ENCODE measurements at places on chromosomes 16 and 17.

GRCh38 chr16:50079397-50080140 lies 13.8 kb downstream of the HEATR3 start:
- no peak for DNase-seq

DNA sequence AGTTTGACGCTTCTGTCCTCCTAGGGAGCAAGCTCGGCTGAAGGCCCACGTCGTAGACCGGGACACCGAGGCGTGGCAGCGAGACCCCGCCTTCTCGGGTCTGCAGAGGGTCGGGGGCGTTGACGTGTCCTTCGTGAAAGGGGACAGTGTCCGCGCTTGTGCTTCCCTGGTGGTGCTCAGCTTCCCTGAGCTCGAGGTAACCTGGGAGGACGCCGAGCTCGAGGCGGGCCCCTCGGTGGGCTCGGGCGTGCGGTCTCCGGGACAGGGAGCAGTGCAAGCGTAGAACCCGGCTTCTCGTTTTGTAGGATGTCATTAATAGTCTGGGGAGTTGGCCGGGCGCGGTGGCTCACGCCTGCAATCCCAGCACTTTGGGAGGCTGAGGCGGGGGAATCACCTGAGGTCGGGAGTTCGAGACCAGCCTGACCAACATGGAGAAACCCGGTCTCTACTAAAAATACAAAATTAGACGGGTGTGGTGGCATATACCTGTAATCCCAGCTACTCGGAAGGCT lies 715 bp downstream of the ENDOV start:
- DNase-seq = no peak

GRCh38 chr17:17096438-17097178 lies 54.4 kb downstream of the MPRIP start:
- DNase-seq = peak; percentile 51

DNA sequence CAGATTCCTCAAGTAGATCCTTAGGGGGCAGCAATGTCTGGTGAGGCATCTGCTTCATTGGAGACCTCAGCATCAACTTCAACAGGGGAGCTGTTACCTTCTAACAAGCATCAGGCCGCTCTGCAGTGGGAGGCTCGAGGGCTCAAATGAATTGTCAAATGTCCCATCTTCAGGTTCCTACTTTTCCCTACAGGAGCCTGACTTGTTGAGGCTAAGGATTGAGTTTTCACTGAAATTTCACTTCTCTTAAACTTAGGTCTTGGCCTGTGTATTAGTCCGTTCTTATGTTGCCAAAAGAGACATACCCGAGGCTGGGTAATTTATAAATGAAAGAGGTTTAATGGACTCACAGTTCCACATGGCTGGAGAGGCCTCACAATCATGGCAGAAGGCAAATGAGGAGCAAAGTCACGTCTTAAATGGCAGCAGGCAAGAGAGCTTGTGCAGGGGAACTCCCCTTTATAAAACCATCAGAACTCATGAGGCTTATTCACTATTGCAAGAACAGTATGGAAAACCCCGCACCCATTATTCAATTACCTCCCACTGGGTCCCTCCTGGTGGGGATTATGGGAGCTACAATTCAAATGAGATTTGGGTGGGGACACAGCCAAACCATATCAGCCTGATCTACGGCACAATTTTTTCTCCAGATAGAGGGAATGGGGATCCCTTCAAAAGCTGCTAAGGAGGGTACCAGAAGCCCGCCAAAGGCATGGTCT lies 5.1 kb upstream of the CD300LD start:
- no peak for DNase-seq

GRCh38 chr17:10499950-10500349 lies 18.4 kb downstream of the MYH1 start:
- DNase-seq = no peak

DNA sequence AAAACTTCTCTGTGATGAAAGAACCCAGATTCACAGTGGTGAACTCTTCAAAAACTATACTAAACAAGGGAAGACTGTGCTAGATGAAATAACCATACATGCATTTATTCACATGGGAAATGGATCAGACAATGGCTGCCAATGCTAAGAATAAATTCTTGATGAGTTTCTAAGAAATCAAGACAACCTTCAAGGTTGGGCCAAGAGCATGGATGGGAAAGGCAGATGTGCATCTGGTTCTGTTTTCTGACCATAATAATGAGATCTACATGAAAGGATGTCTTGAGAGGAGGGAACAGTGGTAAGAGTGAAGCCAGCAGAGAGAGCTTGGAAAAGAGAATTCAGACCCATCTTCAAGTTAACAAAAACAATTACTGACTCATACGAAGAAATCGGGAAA lies 31.4 kb downstream of the ANKRD11 start:
- no peak for DNase-seq

- DNase-seq = no peak
Observed at GRCh38 chr16:14609716-14610115, 20.3 kb downstream of the PARN start.

DNA sequence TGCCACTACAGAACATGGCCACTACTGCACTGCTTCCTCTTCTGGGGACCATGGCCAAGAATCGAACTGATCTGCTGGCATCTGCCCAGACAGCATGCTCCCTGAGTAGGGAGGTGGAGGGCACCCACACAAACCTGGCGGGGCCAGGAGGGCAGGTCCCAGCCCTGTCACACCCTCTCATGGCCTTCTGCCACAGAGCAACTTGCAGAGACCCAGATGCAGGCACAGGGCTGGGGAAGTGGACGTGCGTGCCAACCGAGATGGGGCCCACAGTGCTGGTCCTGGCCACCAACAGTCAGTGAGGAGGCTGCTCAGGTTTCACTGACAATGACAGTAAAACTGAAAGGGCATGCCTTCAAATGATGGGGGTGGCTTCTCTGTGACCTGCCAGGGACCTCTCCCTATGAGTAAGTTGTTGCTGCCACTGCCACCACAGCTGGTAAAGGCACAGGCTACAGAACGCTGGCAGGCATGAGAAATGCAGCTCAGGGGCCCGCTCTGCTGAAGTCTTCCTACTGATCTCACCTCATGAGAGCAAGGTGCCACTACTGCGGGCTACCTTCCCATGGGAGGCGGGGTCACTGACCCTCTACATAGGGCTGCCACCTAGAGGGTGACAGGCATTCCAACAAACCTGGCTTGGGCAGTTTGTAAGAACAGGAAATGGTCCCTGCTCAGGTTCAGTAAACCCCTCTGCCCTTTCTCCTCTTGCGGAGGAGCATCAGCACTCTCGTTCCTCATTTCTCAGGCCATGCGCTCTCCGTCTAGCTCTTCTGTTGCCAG lies 15.5 kb downstream of the HIC1 start:
- DNase-seq = no peak

DNA sequence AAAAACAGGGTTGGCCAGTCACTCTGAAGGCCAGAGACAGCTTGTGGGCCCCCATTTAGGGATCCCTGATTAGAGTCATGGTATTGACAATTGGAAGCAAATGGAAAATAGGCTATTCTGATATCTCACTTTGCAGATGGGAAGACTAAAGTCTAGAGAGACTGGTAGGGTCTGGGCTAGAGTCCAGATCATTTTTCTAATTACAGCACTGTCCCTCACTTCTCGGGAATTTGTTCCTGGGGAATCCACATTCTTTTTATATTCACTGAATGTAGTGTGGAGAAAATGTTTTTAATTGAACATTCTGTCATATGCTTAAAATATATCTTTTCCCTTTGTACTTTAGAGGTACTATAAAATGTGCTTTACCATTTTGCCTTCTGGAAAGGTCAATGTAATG lies 1.1 kb downstream of the KATNIP start:
- DNase-seq = no peak

GRCh38 chr16:31872201-31872600 lies 1.4 kb upstream of the ZNF267 start:
- no peak for DNase-seq

GRCh38 chr16:27436065-27436464 lies 34.1 kb downstream of the IL21R start:
- no peak for DNase-seq

DNA sequence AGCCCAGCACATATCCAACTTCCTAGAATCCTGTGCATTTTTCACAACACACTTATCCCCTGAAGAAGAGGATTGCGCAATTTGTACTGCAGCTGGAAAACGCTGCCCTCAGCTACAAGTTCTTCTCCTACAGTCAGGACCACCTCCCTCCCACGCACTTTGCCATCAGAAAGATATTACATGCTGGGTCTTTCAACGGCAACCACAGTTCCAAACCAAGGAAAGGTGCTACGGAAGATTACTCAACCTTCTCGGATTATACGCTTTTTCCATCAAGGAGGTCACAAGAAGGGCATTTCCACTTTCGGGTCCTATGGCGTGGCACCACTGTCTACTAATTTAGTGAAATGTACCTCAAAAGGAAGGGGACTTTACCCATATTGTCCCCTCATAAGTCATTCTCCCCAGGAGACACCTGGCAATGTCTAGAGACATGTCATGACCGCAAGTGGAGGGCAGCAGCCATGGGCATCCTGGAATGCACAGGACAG lies 35.2 kb downstream of the USP7 start:
- no peak for DNase-seq

DNA sequence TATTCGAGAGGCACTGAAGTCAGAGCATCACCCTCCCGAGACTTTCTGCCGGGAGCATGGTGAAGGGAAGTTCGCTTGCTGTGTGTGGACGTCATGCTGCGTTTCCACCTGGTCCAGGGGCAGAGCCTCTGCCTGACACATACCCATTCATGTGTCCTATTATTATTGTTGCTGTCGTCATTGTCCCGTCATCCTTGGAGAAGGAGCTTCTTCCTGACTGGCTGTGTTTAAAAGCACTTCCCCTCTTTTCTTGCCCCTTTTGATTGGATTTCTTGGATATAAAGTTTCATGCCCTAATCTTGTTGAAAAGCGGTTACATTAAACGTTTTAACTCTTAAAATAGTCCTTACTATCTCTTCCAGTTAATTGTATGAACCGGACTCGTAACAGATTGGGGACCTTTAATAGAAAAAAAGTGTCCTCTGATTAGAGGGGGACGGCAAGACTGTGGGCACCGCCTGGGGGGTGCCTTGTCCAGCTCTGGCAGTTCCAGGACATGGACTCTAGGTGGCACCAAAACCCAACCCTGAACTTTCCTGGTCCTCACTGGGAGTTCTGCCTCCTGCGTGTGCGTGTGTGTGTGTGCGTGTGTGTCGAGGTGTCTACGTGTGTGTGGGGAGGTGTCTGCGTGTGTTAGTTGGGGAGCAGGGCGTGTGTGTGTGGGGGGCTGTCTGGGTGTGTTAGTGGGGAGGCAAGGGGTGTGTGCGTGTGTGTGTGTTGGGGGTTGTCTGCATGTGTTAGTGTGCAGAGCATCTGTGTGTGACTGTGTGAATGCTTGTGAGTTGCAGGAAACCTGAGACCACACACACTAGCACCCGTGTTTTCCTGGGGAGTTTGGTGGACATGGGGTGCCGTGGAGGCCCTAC lies 133.3 kb upstream of the CIBAR2 start:
- peak; percentile 82 for DNase-seq

- DNase-seq = no peak
Observed at GRCh38 chr17:15048381-15048780, 216.7 kb downstream of the PMP22 start.

DNA sequence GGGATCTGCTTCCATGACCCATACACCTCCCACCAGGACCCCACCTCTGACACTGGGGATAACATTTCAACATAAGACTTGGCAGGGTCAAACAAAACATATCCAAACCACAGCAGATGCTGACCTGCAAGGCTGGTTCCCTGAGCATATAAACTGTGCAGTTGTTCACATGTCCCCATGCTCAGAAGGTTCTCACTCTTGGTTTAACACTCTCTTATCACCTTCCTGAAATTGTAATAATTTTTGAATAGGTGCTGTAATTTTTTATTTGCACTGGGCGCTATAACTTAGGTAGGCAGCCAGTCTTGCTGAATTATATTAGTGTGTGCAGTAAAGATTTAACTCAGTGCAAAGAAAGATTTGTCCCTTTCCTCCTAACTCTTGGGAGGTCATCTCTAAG lies 824.8 kb upstream of the SOX9 start:
- no peak for DNase-seq

DNA sequence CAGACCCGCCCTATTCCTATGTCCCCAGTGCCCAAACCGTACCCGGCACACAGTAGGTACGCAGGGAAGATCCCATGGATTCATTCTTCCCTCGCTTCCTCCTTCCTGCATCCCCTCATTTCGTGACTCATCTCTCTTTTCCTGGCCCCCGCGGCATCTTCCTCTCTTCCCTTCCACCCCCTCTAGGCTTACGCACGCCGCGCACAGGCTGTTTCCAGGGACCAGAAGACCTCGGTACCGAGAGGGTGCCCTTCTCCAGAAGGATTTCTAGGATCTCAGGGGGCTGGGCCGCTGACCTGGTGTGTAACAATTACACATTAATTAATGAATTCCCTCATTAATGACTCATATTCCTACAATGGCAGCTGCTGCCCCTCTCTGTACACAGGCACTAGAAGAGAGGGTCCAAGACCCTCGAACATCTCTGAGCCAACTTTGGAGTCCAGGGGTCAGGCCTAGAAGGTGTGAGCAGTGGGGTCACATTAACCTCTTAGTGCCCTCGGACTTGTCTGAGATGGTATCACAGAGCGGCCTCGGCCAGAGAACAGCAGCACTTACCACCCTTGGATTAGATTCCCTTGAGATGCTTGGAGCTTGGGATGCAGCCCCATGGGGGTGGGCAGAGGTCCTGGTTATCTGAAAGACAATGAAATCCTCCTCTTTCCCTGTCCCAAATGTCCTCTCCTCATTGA lies 16.8 kb upstream of the PLLP start:
- DNase-seq = no peak

DNA sequence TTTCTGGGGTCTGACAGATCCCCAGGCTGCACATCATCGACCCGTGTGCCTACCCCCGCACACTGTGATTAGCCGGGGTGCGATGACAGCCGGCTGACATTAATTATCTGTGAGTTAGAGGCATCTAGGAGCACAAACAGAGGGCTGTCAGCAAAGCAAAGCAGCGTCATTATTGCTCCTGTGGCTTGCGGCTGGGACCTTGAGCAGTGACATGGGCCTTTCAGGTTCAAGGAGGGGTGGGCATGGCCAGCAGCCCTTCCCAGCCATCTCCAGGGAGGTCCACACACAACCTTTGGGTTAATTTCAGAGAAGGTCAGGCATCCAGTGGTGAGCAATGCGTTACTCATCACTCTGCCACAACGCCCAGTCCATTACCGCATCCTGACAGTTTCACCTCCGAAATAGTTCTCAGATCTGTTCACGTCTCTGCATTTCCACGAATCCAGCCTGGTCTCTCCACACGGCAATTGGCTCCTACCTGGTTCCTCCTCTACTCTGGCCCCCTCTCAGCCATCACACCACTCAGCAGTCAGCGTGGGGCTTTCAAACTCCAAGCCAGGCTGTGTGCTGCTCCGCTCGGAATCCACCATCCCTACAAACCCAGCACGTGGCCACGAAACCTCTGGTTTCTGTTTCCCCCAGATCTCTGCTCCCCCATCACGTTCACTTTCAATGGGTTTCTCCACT lies 249.7 kb upstream of the C16orf82 start:
- DNase-seq = peak; percentile 49
